NCI-H1930 (cell line): ENCODE measurements at places on chromosomes 12 and 14.

DNA sequence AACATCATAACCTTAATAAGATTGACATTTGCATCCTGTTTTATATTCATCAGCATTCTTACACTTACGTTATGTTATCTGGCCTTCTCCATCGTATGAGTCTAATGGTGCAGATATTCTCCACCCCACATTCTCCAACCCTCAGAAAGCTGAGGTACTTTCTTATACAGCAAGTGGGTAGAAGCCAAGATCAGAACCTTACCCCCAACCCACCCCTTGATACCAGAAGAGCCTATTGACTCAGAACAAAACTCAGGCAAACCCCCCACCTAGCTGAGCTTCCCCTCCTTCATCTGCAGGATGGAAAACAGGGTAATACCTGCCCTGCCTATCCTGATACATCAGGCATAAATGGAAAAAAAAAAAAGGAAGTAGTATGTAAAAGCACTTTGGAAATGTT lies 77.6 kb downstream of the DPF3 start:
- DNase-seq = no peak

DNA sequence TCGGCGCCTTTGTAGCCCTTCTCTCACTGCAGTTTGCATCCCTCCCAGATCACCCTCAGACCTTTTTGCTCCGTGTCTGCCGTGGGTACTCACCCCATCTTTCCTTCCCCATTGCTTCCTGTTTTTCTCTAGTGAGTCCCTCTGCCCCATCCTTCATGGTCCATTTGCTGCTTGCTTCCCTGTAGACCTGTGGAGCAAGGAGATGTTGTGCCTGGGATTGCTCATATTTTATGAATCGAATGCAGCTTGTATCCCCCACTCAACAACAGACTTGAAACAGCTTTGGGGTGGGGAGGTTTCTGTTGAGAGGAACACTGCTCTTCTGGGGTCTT lies 661 bp downstream of the DENR start:
- DNase-seq = no peak

DNA sequence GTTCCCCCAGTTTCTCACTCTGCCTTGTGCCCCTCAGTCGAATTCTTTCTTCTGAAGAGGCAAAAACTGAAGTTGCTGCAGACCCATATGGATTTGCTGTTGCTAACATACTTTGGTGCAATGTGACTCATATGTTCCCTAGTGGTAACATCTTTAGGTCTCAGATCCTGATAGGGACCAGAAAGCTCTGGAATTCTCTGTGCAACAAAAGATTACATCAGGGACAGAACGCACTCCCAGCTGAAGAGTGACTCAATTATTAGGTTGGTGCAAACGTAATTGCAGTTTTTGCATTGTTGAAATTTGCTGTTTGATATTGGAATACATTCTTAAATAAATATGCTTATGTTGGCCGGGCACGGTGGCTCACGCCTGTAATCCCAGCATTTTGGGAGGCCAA lies 8.2 kb upstream of the DHRS2 start:
- no peak for DNase-seq

- no peak for DNase-seq
Measured at GRCh38 chr12:126767334-126767733, 1499.6 kb upstream of the TMEM132C start.

- no peak for DNase-seq
Measured at GRCh38 chr14:39366460-39367386, 65.5 kb downstream of the FBXO33 start.

DNA sequence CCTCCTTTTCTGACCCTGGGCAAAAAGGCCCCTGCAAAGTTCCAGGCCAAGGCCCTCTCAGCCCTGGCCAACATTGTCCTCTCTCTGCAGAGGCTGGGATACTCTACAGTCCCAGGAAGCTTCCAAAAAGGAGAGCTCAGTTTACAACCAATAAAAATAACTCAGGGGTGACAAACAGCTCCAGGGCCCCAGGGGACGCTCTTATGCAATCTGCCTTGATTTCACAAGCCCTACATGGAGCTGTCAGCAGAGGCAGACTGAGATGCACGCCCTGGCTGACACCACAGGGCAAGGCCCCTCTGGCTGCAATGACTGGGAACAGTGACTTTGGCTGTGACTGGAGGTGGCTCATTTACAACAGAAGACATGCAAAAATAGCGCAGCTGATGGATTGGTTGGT lies 129.0 kb upstream of the MED13L start:
- no peak for DNase-seq

DNA sequence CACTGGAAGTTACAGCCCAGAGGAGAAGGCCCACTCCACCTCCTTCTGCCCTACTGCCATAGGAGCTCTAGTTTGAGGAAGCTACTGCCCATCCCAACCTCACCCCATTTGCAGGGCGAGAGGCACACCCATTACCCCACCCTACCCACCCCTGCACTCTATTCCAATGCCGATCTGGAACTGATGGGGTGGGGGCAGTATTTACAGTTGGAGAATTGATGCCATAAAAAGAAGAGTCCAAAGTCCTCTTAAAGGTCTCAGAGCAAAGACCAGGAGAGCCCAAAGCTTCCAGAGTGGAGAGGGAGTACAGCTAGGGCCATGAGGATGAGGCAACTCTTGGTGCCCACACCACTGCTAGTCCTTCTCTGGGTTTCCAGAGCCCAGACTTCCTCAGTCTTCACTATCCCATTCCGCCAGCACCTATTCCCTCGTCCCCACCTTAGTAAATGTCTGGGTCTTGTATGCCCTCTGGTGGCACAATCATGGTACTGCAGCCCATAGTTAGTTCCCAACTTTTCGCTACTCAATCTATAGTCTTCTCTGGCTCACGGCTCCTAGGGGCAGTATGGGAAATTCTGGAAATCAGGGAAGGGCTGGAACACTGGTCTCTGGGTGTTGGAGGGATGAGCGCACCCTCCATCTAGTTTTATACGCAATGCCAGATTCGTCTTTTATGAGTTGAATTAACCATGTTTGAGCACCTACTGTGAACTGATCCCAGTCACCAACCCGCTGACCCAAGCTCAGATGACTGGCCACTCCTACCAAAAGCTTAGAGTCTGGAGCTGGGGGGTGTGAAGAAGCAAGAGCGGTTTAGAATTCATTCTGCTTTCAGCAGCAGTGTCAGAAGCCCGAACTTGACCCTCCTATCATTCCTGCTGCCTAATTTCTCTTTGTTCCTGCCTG lies 6.9 kb upstream of the ADCY6 start:
- peak; percentile 71 for DNase-seq
